ENCODE measurements at places on chromosomes 3 and 15. TPM values are rescaled to one million over a fixed set of nuclear protein-coding genes. Genes with fewer than 3 reads are reported as not detected.

GRCh38 chr3:71372911-71373637, 210.5 kb downstream of the FOXP1 start:
- no peak for DNase-seq

- DNase-seq, result no peak
These were observed 236.4 kb downstream of the THRB start for GRCh38 chr3:24258260-24258659.

GRCh38 chr15:39651881-39652280, 71.0 kb downstream of the THBS1 start:
- DNase-seq, result no peak

GRCh38 chr15:77225088-77225487, 154.2 kb upstream of the TSPAN3 start:
- DNase-seq, result no peak

CCRL2 gene
- 1.2 TPM for polyA plus RNA-seq
